ENCODE measurements at places on chromosomes 3 and 15. TPM values are rescaled to one million over a fixed set of nuclear protein-coding genes. Genes with fewer than 3 reads are reported as not detected.

Gene IL12A
- total RNA-seq = 1.6 TPM

Gene ACTRT3
- total RNA-seq = 2.8 TPM

Gene SELENOS
- total RNA-seq = 30.0 TPM

Gene DLL4
- 6.3 TPM for total RNA-seq

Gene CELF6
- total RNA-seq = 15.7 TPM

Gene CYP8B1
- not detected for total RNA-seq

Gene SLC22A13
- 1.3 TPM for total RNA-seq

Gene PLA2G4E
- not detected for total RNA-seq

Gene PROK2
- total RNA-seq = 1.9 TPM

Gene SCG3
- 52.9 TPM for total RNA-seq

Gene WWTR1
- 11.0 TPM for total RNA-seq

Gene NEIL1
- total RNA-seq = 63.9 TPM

Gene SI
- not detected for total RNA-seq

Gene ANKRD63
- total RNA-seq = 0.94 TPM

Measured in parietal lobe (tissue), 2 donors.